ENCODE measurements at places on chromosomes 6 and 20. TPM values are rescaled to one million over a fixed set of nuclear protein-coding genes. Genes with fewer than 3 reads are reported as not detected.

- peaks cover 8% of the 10 kb centered on the region for H3K4me1 ChIP-seq
- peaks cover 4% of the 10 kb centered on the region for H3K27me3 ChIP-seq
- no peak overlapping the region for H3K4me3 ChIP-seq
- no peak overlapping the region for H3K27ac ChIP-seq
- no peak for DNase-seq
- peaks cover 8% of the 10 kb centered on the region for H3K36me3 ChIP-seq
Observed at GRCh38 chr20:43988867-43989266, 74.2 kb downstream of the TOX2 start.

Gene CD40
- 3.1 TPM for total RNA-seq

DNA sequence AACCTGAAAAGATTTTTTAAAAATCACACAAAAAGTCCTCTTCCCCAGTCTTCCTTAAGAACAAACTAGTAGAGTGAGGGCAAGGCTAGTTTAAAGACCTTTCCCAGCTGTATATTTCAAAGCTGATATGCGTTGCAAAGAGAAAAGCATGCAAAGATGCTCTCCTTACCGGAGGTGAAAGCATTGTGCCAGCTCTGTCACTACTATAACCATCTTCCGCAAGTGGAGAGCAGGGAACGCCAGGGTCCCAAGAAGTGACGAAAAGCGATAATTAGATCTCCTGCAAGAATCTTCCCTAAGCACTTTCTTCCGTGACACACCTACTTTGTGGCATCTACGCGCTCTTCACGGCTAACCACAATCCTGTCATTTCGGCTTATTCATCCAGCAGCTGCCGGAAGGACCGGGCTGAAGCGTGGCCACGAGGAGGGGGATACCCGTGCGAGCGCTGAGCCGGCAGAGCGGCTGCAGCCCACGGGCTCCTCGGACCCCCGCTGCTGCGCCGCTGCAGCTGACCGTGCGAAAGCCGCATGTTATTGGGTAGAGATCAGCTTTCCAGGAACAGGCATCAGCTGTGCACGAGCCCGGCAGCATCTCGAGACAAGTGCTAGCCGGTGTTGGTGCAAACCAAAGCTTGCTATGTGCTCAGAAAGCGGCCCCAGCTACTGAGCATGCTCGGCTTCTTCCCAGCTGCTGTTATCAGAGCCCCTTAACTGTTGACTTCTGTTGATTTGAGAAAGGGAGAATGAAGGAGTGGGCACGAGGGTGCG is 57.2 kb upstream of the ARHGAP18 start:
- peaks cover 49% of the 10 kb centered on the region for H3K27me3 ChIP-seq
- H3K4me3 ChIP-seq, result peak overlapping the region; percentile 88
- DNase-seq, result peak; percentile 70
- H3K27ac ChIP-seq, result peak overlapping the region; percentile 47
- peaks cover 1% of the 10 kb centered on the region for H3K36me3 ChIP-seq
- peaks cover 24% of the 10 kb centered on the region for H3K4me1 ChIP-seq

Gene VWA7
- total RNA-seq, result 5.2 TPM

- peaks cover 3% of the 10 kb centered on the region for H3K27me3 ChIP-seq
- H3K36me3 ChIP-seq, result no peaks in the 10 kb centered on the region
- H3K4me1 ChIP-seq, result peaks cover 1% of the 10 kb centered on the region
- DNase-seq, result no peak
- H3K27ac ChIP-seq, result no peak overlapping the region
Observed at GRCh38 chr6:145015739-145016558, 719.4 kb downstream of the EPM2A start.

DNA sequence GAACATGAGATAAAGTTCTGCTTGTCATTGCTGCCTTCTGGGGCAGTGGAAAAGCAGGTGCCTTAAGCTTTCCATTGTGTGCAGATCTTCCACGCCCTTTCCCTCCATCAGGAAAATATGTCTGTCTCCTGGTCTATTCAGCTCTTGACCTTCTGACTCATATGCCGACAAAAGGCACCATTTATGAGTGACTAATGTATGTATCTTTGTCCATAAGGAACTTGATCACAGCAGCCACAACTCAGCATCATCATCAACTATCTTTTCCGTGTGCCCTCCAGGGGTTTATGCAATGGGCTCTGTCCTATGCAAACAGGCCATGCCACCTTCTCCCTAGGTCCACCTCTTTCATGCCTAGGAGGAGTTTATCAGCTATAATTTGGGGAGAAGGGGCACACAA is 102.7 kb upstream of the QKI start:
- no peak overlapping the region for H3K4me3 ChIP-seq
- no peak overlapping the region for H3K27ac ChIP-seq
- H3K27me3 ChIP-seq, result peaks cover 8% of the 10 kb centered on the region
- no peak for DNase-seq
- no peaks in the 10 kb centered on the region for H3K4me1 ChIP-seq

Gene BNIP5
- total RNA-seq, result not detected

DNA sequence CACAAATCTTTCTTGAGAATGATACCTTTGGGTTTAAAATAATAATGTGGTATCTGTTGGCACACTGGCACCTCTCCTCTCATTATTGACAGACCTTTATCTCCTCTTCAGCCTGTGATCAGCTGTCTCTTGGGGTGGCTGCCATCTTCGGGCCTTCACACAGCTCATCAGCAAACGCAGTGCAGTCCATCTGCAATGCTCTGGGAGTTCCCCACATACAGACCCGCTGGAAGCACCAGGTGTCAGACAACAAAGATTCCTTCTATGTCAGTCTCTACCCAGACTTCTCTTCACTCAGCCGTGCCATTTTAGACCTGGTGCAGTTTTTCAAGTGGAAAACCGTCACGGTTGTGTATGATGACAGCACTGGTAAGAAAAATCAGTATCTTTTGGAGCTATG is 232.8 kb downstream of the GRIK2 start:
- H3K27ac ChIP-seq, result no peak overlapping the region
- H3K4me1 ChIP-seq, result no peaks in the 10 kb centered on the region
- H3K27me3 ChIP-seq, result no peaks in the 10 kb centered on the region
- DNase-seq, result no peak
- no peaks in the 10 kb centered on the region for H3K36me3 ChIP-seq

GRCh38 chr6:2695454-2696095 is 55.1 kb downstream of the MYLK4 start:
- H3K27ac ChIP-seq, result no peak overlapping the region
- no peaks in the 10 kb centered on the region for H3K4me1 ChIP-seq
- peaks cover 4% of the 10 kb centered on the region for H3K27me3 ChIP-seq
- DNase-seq, result no peak

- DNase-seq, result no peak
- no peak overlapping the region for H3K4me3 ChIP-seq
- H3K36me3 ChIP-seq, result no peaks in the 10 kb centered on the region
Observed at GRCh38 chr6:134622382-134623173, 304.7 kb upstream of the SGK1 start.

- no peaks in the 10 kb centered on the region for H3K27me3 ChIP-seq
- H3K4me1 ChIP-seq, result peaks cover 24% of the 10 kb centered on the region
- H3K4me3 ChIP-seq, result no peak overlapping the region
- DNase-seq, result no peak
Observed at GRCh38 chr6:25415274-25415673, 136.1 kb downstream of the CARMIL1 start.

Gene CST9L
- total RNA-seq, result not detected

- no peak for DNase-seq
- no peaks in the 10 kb centered on the region for H3K4me1 ChIP-seq
- no peak overlapping the region for H3K4me3 ChIP-seq
- H3K27me3 ChIP-seq, result no peaks in the 10 kb centered on the region
- H3K27ac ChIP-seq, result no peak overlapping the region
Observed at GRCh38 chr6:54076159-54076789, 35.0 kb upstream of the MLIP start.

Gene E2F1
- 62.5 TPM for total RNA-seq

DNA sequence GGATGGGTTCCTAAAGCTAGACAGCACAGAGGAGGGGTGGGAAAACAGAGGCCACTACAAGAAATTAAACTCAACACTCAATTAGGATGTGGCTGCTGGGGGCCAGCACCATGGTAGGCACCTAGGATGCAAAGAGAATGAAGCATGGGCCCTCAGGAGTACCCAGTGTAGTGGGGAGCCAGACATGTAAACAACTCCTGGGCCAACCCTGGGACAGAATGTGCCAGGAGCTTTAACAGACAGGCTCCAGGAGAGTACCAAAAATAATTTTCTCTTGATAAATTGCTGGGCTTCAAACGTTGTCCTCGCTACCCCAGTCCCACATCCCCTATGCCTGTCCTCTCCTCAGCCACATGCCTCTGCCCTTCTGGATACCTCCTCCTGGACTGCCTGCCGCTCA is 1.7 kb downstream of the TMEM151B start:
- H3K36me3 ChIP-seq, result no peaks in the 10 kb centered on the region
- no peak for DNase-seq
- peaks cover 62% of the 10 kb centered on the region for H3K27me3 ChIP-seq
- no peak overlapping the region for H3K4me3 ChIP-seq

GRCh38 chr6:66199171-66199570 is 492.1 kb upstream of the EYS start:
- H3K4me3 ChIP-seq, result no peak overlapping the region
- H3K4me1 ChIP-seq, result no peaks in the 10 kb centered on the region
- DNase-seq, result no peak
- no peak overlapping the region for H3K27ac ChIP-seq
- no peaks in the 10 kb centered on the region for H3K27me3 ChIP-seq

GRCh38 chr20:35768731-35769664 is 2.8 kb upstream of the PHF20 start:
- H3K27me3 ChIP-seq, result no peaks in the 10 kb centered on the region
- peaks cover 9% of the 10 kb centered on the region for H3K36me3 ChIP-seq
- peak overlapping the region; percentile 90 for H3K4me3 ChIP-seq
- peaks cover 38% of the 10 kb centered on the region for H3K4me1 ChIP-seq

DNA sequence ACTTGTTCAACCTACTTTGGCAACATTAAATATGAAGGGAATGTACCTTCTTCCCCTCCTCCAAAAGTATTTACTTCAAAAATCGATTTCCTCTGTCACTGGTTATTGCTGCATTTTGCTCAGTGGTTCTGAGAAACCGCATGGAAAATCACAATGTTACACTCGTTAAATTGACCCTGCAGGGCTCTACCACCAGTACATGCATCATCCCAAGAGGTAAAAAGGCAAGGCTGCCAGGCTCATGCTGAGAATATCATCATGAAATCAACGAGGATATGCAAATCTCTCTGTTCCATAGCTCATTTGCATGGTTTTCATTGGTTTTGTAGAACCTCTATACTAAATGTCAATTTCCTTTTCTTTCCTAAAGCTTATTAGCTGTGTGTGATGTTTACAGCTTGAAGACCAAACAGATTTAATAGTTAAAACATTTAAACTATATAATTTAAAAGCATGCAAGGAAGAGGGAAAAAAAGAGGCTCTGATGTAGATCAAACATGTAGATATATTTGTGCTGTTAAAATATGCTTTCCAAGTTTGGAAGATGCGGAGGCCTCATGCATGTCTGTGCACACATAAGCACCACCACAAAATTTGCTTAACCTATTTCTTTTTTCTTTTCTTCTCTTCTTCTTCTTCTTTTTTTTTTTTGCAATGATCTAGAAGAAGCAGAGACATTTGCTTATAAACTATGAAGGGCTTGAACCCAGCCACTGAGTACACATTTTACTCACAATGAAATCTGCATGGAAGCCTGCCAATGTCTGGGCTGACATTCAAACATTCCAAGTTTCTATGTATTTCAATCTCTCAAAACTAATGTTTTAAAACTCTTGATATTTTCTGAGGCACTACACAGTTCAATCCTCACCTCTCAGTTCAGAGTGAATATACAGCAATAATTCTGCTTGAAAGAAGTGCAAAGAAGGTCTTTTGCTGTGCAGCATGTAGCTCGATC is 194.0 kb downstream of the GMPR start:
- DNase-seq, result no peak
- H3K4me1 ChIP-seq, result peaks cover 20% of the 10 kb centered on the region
- H3K4me3 ChIP-seq, result no peak overlapping the region
- H3K27me3 ChIP-seq, result no peaks in the 10 kb centered on the region

DNA sequence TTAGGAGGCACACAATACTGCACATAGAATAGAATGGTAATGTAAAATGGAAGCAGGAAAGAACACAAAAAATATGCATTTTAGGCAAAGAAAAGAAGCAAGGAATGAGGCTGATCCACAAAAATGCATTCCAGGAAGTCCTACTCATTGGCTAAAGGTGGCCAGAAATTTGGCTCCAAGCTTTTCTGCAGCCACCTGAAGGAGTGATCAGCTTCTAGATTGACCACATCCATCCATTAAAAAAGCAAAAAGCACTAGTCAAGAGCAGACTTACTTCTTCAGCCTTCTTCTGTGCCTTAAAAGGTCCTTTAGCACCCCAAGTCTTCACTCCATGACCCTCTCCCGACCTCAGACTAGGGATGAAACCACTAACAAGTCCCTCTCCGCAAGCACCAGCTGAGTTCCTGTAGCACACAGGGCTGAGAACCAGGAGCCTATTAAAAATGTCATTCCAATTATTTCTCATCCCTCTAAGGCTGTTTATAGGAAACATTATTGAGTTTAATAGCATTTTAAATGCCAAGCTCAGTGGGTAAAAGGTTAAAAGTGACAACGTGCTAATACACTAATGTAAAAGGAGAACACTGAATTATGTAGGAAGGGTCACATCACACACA is 36.5 kb downstream of the TRAM2 start:
- H3K4me3 ChIP-seq, result no peak overlapping the region
- H3K36me3 ChIP-seq, result no peaks in the 10 kb centered on the region
- H3K4me1 ChIP-seq, result peaks cover 26% of the 10 kb centered on the region
- no peak for DNase-seq

DNA sequence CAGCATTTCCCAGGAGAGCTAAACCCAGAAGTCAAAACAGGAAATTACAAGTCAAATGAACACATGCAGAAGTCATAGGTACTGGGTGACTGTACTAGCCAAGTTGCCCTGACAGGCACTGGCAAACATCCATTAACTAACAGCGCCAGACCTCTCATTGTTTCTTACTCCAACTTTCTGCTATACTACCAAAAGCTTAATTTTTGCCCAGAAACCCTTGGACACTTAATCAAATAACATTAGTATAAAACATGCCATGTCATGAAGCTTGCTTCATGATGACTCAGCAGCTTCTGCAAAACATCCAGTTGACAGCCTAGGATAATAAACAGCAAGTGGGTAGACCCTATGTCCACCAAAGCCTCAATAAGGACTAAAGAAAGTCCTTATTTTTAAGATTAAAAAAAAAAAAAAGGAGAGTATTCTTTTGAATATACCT is 3.5 kb downstream of the NUP153 start:
- H3K27me3 ChIP-seq, result no peaks in the 10 kb centered on the region
- H3K4me1 ChIP-seq, result peaks cover 34% of the 10 kb centered on the region
- H3K4me3 ChIP-seq, result peak overlapping the region; percentile 85
- DNase-seq, result no peak

DNA sequence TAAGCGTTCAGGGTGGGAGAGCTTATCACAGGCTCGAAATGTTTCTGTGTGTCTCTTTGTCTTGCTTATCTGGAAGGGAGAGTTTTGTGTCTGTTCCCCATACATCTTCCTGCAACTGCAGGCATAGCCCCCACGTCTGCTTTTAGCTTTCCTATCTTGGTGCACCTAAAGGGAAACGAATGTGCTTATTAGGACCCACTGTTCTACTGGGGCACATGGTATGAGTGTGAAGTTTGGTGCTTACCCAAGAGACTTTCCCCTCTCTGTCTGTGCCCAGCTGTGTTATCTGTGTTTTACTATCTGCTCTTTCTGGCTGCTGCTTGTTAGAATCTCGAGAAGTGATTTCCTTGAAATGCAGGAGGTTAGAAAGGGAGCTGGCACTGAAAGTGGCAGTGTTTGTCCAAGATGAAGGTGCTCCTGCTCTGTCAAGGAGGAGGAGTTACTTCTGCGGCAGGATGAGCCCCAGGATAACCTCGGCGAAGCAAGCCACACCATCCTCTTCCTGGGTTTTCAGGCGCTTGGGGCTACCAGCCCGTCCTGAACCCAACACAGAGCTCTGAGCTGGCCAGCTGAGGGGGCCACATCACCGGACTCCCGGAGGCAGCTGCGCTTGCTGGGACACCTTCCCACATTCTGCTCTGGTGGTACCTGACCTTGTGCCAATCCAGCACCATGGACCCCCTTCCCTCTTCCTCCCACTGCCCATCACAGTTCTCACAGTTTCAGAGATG is 23.4 kb downstream of the DYNLT1 start:
- peaks cover 3% of the 10 kb centered on the region for H3K4me1 ChIP-seq
- H3K27me3 ChIP-seq, result no peaks in the 10 kb centered on the region
- DNase-seq, result no peak
- H3K36me3 ChIP-seq, result peaks cover 33% of the 10 kb centered on the region
